Psoas muscle (tissue), 8 donors: ENCODE measurements at places on chromosomes 4 and X. TPM values are rescaled to one million over a fixed set of nuclear protein-coding genes. Genes with fewer than 3 reads are reported as not detected.

- DNase-seq: no peak
These were observed 9.1 kb upstream of the RNF4 start for GRCh38 chr4:2459589-2460349.

GRCh38 chrX:40968180-40968579 is 117.1 kb upstream of the USP9X start:
- DNase-seq: no peak

Gene GAGE2A
- not detected for total RNA-seq

Gene TEX13D
- total RNA-seq: not detected

- no peak for DNase-seq
These were observed 62.5 kb upstream of the NFKB1 start for GRCh38 chr4:102438396-102439235.

DNA sequence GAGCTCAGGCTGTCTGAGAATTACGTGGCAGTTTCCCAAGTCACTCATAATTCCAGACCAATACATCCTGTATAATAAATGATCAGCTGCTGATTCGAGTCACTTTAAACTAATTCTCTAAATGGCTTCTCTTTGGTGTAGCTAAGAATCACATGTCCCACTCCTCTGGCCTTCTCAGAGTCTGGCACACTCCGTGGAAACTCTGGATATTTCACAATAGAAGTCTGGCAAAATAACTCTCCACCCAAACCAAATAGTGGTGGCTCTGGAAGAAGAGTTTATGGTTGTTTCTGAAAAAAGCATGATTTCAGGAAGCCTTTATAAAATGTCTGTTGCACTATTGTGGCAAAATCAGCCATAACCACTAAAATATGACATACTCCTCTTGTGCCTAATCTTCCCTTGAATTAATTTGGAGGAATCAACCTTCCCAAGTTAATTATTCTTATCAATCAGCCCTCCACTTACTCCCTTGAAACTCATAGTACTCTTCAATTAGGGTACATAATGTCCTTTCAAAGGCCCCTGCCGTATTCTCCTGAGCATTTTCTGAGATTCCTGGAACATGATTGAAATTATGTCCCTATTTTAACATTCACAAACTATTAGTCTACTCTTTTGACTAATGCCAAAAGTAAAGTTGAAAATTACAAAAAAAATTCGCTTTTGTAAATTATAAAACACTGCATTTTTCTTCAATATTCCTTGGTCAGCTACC is 991.6 kb downstream of the FAT4 start:
- no peak for DNase-seq

DNA sequence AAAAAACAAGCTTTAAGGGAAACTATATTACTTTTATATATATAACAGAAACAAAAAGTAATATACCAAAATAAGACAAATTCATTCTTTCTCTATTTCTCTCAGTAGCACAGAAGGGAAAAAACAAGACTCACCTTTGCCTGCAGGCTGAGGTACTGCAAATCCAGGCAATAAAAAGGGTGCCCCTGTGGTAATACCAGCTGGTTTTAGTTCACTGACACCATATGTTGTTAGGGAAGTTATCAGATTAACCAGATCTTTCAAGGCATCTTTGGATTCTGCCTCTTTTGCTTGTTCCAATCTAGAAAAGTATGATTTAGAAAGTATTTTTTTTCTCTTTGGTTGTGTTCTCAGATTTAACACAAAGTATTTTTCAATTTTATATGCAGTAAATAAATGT is 139.8 kb downstream of the WDFY3 start:
- no peak for DNase-seq

DNA sequence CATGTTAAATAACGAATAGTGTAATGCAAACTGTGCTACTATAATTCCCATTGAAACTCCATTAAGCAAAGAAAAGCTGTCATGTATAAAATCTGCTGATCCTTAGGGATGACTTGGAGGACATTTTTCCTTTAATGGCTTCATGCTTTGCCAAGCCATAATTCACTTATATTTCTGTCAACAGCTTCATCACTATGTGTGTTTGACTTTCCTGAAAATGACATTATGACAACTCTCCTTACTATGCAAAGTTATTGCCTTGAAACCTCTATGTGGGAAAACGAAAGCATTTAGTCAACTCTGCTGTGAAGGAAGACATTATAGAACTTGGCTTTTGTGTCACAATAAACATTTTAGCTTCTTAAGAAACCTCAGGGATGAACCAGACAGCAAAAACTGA is 210.5 kb downstream of the GRXCR1 start:
- DNase-seq: no peak

GRCh38 chrX:112527903-112528302 is 151.8 kb downstream of the LHFPL1 start:
- no peak for DNase-seq

GRCh38 chrX:30943984-30944383 is 54.9 kb upstream of the TAB3 start:
- no peak for DNase-seq

GRCh38 chr4:118865091-118865708 is 23.5 kb upstream of the SYNPO2 start:
- DNase-seq: no peak
